ENCODE measurements at places on chromosomes 2 and 18.
A peak's percentile ranks its signal among the peaks of the same experiment; 100 is the strongest.

DNA sequence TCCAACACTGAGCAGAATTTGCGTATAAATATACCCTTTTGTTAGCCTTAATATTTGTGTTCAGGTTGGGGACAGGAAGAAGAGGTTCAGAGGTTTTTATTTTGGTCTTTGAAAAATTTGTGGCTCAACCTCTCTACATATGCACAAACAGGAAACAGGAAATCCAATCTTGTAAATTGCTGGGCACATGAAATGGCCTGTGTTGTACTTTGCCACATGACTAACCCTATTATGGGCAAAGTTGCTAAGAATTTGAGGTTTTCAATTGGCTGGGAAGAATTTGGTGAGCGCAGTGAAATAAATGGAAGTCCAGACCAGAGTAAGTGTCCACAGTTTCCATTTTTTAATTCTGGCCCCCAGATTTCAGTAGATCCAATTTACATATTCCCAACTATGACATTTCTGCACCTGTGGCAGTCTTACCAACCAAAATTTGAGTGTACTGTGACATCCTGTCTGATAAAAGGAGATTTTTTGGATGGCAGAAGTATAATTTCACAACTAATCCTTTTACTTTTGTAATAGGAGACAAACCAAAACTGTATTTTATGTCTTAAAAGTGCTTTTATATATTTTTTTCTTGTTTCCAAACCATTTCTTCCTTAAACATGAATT is 63.6 kb downstream of the COX7A2L start:
- DNase-seq, result no peak

DNA sequence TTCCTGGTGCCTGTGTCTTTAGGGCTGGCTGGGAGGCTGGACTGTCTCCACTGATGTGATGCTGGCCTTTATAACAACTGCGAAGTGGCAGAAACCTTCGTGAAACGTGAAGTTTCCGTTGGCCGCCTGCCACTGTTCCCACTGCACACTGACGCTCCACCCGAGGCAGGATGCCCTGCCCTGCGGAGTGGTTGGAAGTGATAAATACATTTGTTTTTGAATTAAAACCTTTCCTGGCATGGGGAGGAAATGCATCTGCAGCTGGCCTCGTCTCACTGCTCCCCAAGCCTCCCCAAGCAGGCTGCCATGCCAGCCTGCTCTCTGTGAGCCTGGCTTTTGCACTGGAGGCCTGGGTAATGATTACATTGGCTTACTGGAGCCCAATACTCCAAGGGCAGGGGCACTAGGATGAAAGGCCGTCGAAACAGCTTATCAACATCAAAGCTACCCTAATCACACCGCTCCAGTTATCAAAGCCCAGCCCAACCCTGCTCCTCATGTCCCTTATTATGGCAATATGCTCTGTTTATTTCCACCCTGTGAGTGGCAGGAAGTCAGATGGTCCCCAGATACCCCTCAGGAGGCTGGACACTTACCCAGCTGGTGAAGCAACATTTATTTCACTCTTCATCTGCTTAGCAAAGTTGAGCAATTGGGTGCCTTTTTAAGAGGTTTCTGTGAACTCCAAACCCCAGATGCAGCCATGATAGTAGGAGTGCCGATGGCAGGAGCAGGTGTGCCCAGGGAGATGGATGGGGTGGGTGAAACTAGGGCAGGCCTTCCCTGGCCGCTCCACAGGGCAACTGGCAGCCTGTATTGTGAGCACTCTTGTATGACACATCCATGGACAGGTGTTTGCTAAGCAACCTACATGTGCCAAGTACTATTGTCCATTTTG is 97.4 kb upstream of the ITGA6 start:
- DNase-seq, result no peak

- DNase-seq, result no peak
Observed at GRCh38 chr2:27716301-27717069, 52.8 kb downstream of the SLC4A1AP start.

GRCh38 chr2:211599146-211599545 is 939.5 kb downstream of the ERBB4 start:
- no peak for DNase-seq

GRCh38 chr2:61620244-61621159 is 82.3 kb upstream of the XPO1 start:
- no peak for DNase-seq

- DNase-seq, result no peak
Observed at GRCh38 chr2:160294339-160294803, 94.3 kb upstream of the ITGB6 start.

DNA sequence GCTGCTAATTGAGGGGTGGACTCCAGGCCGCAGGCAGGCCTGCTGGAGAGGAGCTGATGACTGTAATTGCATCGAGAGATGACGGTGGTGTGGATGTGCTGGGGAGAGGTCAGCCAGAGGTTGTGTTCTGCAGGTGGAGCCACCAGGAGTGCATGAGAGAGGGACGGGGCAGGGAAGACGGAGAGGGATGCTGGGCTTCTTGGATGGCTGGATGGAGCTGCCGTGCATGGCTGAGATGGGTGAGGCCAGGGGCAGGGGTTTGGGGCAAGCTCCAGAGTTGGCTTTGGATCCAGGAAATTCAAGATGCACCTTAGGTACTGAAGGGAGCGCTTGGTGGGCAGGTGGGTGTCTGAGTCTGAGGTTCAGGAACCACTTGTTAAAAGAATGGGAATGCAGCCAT is 77.2 kb downstream of the SH3BP4 start:
- no peak for DNase-seq

GRCh38 chr18:45719106-45719505 is 4.9 kb upstream of the SLC14A1 start:
- DNase-seq, result no peak

DNA sequence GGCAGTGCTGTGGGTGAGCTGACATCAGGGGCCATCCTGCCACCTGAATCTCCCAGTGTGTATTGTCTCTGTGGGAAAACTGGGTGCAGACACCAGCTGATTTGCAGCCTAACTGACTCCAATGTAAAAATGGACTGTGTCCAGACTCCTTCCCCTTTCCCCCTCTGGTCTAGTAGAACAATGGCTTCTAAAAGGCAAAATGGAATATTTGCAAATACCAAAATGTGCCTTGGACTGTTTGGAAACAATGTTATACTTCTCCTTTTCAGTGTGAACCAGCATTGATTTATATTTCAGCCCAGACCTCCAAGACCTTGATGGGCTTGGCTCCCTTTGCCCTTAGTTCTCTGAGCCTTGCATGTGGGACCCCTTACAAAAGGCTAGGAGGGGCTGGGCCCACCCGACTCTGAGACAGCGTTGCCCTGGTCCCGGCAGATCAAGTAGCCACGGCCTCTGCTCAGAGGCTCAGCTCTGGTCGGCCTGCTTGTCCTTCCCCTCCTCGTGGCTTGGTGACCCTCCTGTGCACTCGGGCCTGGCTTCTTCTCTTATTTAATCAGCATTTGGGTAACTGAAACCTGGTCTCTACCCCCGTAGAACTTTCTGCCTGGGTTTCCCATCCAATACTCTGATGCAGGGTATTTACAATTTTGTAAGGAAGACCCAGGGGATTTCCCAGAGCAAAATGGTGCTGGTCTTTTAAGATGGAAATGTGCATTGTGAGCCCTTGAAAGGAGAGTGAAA is 18.0 kb upstream of the ACKR3 start:
- no peak for DNase-seq

DNA sequence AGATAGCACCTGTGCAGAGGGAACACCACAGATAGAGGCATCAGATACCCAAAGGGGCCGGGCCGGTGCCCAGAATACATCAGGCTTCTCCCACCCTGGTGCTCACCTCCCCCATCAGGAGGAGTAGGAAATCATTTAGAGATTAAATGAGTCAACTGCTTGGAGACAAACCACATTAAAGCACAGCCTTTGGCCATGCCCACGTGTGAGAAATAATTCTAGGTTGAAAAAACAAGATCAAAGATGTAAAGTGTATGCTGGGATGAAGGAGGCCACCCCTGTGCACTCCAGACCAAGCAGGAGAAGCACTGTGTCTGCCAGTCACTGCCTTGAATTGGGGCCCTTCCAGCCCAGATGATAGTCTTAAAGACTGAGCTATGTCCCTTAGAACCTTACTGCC is 152.8 kb upstream of the ACAA2 start:
- no peak for DNase-seq

DNA sequence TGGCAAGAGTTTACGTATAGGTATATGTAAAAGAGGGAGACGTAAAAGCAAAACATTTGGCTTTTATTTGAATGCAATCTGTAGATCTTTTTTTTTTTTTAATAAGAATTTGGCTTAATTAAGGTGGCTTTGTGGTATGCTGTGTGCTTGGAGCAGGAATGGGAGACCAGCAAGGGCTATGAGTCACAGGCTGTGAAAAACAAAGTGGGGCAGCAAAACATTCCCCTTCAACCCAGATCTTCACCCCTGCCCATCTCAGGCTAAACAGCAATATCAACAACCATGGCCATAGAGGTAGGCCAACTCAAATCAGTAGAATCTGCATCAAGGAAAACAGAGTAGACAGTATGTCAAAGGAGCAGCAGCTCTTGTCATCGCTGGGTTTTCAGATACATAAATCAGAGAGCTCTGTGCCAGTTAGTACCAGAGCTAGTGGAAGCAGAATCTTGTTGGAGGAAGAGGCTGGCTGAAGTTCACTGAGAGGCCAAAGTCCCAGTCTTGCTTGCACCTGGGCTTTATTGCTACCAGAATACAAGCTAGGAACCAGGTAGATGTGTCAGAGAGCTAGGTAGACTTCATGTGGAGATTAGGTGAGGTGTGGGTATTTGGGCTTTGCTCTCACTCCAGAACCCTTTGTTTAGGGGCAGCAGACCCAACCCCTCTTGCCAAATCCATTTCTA is 191.5 kb upstream of the FANCL start:
- no peak for DNase-seq

- peak; percentile 94 for DNase-seq
Observed at GRCh38 chr2:204357286-204357685, 188.0 kb upstream of the PARD3B start.

GRCh38 chr2:61210332-61210981 is 48.5 kb downstream of the C2orf74 start:
- no peak for DNase-seq

DNA sequence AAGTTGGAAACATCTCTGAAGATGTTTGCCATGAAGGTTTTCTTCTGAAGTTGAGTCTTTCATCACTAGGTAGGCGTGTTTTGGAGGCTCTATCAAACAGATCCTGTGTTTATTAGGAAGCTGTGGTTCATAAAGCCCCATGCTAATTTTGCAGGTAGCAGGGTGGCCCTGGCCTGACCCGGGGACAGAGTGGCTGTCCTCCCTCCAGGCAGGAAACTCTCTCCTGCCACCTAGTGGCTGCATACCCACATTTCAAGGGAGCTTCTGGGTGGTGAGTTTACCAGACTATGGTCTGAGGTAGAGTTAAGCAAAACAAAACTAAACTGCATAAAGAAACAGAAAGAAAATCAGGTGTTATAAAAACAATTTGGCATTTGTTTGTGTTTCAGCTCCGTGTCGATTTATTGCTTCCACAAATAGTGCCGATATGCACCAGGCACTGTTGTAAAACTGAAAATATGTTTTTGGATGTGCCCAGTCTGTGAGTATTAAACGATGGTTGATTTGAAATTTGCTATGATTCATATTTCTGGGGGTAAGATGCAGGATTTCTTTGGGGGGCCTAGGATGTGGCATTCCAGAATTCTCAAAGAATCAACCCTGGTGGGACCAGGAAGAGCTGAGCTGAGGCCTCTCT is 26.0 kb upstream of the IL37 start:
- DNase-seq, result no peak

- no peak for DNase-seq
Observed at GRCh38 chr2:163779970-163780597, 44.3 kb upstream of the FIGN start.

DNA sequence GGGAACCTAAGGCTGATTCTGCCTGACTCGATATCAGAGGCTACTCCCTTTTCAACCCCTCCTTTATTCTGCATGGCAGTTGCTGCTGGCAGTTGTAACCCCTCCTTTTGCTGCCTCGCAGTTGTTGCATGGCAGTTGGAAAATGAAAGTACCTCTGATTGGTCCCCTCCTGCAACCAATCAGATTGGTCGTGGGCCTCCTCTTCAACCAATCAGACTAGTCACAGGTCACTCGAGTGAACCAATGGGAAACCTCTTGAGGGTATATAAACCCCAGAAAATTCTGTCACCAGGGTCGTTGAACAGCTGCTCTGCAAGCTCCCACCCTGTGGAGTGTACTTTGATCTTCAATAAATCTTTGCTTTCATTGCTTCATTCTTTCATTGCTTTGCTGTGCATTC is 294.3 kb upstream of the SLC8A1 start:
- DNase-seq, result peak; percentile 3

All from NCI-H2171 treated with DMSO at 0.1 percent for 48 hours (cell line).